ENCODE measurements at places on chromosomes 7 and 10. TPM values are rescaled to one million over a fixed set of nuclear protein-coding genes. Genes with fewer than 3 reads are reported as not detected.

DNA sequence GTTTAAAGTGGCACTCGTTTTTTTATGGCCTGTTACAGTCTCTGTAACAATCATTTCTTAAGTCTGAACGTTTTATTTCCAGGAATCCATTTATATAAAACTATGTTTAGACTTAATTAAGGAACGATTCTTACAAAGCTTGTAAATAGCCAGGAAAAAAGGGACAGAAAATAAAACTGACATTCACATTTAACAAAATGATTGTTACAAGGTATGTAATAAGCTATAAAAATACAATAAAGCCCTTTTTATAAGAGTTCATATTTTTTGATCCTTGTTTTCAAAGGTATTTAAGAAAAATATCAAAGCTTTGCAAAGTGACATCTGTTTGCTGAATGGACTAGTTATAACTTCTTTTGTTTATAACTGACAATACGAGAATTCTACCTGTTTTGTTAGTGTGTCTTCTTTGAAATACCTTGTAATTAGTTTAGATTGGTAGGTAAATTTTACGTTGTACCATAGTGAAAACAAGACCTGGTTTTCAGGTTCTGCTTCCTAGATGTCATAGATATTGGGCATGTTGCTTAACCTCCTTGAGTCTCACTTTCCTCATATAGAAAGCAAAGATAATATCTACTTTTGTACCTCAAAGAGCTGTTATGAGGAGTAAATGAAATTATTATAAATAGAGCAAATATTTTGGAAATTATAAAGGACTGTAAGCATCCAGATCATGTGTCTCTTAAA is 25.8 kb downstream of the BTRC start:
- DNase-seq = no peak

- no peak for DNase-seq
Measured at GRCh38 chr10:86632009-86632800, 22.1 kb upstream of the OPN4 start.

Gene STOX1
- 0.29 TPM for total RNA-seq

Gene NPFFR1
- not detected for total RNA-seq

DNA sequence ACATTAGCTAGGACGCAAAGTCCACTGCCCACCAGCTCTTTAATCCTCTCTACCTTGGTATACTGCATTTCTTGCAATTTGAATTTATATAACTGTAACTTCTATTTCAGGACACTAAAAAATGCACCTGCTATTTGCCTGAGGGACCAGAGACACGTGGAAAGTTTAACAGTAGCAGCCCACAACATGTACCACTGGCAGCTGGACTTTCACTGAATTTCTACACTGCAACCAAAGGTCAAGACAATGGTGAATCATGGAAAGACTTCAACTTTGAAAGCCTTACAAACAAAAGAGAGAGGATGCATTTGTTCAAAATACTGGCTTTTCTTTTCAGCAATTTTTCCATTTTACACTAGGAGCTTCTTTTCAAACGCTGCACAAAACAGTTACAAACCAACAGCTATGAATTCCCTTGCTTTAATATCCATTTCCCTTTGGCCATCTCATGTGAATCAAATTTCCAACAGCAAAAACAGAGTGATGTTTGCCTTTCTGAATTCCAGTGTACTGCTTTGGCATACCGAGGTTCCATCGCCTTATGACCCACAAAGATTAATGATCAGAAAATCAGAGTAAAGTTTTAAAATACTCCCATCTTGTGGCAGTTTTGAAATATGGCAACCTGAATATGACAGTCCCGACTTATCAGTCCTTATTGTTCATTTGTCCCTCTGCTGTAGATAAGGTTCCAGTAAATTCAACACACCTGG is 29.9 kb upstream of the HNRNPH3 start:
- DNase-seq = no peak
